Renal cortex interstitium (tissue), 15 donors: ENCODE measurements at places on chromosomes 3 and 15. TPM values are rescaled to one million over a fixed set of nuclear protein-coding genes. Genes with fewer than 3 reads are reported as not detected.

- no peak for DNase-seq
These were observed 209.3 kb downstream of the CD47 start for GRCh38 chr3:107881509-107881908.

Gene GRK7
- polyA plus RNA-seq, result not detected

Gene UROC1
- polyA plus RNA-seq, result 0.10 TPM

GRCh38 chr3:51934991-51935885, 6.5 kb downstream of the RRP9 start:
- no peak for DNase-seq

- DNase-seq, result no peak
These were observed 318.5 kb downstream of the TBC1D5 start for GRCh38 chr3:17423786-17424536.

Gene MUC20
- polyA plus RNA-seq, result 16.3 TPM

Gene TIMP4
- 0.90 TPM for polyA plus RNA-seq

DNA sequence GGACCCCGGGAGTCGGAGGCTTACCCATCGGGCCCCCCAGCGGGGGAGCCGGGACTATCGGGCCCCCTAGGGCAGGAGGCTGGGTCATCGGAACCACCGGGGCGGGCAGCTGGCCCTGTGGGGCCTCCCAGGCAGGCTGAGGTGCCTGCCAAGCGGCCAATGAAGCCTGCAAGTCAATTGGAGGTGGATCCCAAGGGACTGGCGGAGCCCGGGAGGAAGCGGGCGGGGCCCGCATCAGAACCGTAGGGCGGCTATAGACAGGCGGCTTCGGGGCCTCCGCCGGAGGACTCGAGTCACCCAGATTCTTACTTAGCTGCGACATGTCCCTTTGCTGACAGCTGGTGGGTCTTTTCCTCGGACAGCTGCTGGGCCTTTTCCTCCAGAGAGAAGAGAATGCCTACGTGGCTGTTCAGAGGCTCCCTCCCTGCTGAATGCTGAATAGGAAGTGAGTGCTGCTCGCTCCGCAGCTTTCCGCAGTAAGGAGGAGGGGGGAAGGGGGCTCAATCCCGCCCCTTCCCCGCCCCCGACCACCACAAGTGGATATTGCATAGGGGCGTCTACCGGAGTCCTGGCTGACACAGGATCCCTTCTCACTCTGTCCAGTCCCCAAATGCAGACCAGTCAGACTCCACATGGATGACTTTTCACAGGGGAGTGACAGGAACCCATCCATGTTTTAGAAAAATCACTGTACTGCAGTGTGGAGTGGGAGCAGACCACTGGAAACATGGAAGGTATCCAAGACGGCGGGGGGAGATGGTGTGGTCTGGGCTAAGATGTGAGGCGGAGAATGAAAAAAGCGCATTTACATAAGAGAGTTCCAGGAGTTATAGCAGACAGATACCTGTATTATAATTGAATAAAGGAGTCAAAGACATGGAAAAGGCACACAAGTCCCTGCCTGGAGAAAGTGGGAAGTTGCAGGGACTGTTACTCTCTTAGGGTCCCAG, at the start of gene MAGEL2:
MAGEL2 (minus strand) TSS at position 447 of the 950 bp plus-strand sequence; CDS start at position 322, 125 bp downstream.
- DNase-seq, result peak; percentile 60

Gene CHST2
- 26.6 TPM for polyA plus RNA-seq

DNA sequence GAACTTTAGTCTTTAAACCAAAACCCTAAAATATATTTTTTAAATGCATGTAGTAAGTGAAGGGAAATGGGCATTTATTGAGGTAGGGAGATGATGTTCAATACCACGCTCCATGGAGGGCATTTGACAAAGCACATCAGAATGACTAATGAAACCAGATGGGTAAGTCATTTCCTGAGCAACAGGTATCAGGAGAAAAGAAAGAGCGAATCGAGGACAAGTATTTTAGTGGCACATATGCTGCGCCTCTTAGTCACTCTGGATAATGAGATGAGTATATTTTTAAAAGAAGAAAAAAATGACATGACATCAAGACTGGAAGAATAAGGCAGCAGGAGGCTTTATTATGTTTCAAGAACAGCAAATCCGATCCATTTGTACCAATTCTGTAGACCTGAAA, 129.0 kb upstream of the ARHGEF3 start:
- no peak for DNase-seq

DNA sequence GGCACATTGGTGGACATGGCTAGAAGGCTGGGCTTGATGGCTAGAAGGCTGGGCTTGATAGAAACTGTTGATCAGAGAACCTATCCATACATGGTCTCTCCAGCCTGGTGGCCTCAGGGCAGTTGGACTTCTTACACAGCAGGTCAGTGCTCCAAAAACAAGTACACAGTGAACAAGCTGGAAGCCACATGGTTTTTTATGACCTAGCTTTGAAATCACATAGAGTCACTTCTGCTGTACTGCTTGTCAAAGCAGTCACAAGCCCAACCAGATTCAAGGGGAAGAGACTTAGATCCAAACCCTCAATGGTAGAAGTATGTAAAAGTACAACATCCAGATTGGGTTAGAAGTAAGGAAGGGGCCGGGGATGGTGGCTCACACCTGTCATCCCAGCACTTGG, 89.4 kb upstream of the HES1 start:
- DNase-seq, result no peak

Gene FSTL1
- polyA plus RNA-seq, result 545 TPM

DNA sequence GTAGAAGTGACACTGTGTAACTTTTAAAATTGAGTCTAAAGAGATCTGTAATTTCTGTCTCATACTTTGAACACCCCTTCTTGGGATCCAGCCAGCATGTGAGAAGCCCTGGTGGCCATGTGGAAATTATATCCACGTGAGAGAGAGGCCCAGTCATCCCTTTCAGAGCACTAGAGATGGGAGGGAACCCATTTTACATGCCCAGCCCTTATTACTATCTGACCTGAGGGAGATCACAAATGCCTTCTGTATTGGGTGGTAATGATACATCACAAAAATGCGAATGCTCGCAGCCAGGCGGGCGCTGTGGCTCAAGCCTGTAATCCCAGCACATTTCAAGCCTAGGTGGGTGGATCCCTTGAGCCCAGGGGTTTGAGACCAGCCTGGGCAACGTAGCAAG, 27.3 kb upstream of the TRAK1 start:
- no peak for DNase-seq

DNA sequence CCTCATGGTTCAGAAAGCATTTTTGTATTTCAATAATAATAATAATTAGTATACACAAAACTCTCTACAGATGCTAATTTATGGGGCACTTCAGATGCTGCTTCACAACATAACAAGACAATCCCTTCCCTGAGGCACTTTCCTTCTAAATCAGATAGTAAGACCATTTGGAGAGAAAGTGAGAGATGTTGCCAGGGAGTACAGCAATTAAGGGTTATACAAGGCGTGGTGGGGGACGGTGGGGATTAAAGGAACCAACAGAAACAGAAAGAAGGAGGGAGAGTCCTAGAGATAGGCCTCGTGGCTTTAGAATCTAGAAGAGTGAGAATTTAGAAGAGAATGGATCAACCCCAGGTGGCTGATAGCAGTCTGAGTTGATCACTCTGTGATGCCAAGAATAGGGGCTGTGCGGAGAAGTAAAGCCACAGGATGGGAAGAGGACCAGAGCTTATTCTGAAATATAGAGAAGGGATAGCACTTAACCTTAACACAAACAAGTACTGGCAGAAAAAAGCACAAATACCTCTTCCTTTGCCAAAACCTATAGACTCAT, 76.9 kb downstream of the ETFA start:
- no peak for DNase-seq

- DNase-seq, result no peak
These were observed 57.0 kb upstream of the MCTP2 start for GRCh38 chr15:94174399-94174802.

Gene CYP8B1
- 0.95 TPM for polyA plus RNA-seq
